Naive thymus-derived CD8-positive, alpha-beta T cell (primary cell): ENCODE measurements at places on chromosomes 2 and 18. TPM values are rescaled to one million over a fixed set of nuclear protein-coding genes. Genes with fewer than 3 reads are reported as not detected.
A peak's percentile ranks its signal among the peaks of the same experiment; 100 is the strongest.

GRCh38 chr2:213703406-213704098 is 419.3 kb downstream of the SPAG16 start:
- H3K4me1 ChIP-seq = no peaks in the 10 kb centered on the region
- H3K27ac ChIP-seq = no peak overlapping the region
- no peak for DNase-seq

DNA sequence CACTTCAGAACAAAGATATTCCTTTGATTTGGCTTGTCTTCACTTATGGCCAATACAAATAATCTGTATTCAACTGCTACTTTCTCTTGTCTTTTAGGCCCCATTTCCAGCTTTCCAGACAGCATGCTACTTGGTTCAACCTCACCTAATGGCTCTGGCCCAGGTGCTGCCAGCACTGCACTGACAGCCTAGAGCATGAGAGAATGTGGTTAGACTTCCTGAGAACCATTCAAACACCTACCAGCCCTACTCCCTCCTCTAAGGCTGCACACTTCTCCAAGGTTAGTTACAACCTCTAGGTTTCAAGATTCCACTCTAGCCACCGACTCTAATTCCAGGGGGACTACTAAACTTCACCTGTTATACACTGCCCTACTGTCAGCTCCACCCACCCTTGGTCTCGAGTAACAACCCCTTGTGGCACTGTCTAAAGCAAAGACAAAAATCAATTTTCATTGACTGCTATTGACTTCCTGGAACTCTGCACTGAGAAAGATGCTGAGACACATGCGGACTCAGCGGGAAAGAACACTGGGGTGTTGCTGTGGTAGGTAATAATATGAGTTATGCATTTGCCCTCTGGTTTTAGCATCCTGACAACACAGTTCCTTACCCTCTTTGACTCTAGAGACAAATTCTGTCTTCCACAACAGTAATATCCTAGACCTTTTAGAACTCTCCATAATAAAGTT is 38.2 kb downstream of the PLEKHM3 start:
- DNase-seq = no peak
- peaks cover 8% of the 10 kb centered on the region for H3K4me1 ChIP-seq
- H3K36me3 ChIP-seq = no peaks in the 10 kb centered on the region
- no peak overlapping the region for H3K27ac ChIP-seq

DNA sequence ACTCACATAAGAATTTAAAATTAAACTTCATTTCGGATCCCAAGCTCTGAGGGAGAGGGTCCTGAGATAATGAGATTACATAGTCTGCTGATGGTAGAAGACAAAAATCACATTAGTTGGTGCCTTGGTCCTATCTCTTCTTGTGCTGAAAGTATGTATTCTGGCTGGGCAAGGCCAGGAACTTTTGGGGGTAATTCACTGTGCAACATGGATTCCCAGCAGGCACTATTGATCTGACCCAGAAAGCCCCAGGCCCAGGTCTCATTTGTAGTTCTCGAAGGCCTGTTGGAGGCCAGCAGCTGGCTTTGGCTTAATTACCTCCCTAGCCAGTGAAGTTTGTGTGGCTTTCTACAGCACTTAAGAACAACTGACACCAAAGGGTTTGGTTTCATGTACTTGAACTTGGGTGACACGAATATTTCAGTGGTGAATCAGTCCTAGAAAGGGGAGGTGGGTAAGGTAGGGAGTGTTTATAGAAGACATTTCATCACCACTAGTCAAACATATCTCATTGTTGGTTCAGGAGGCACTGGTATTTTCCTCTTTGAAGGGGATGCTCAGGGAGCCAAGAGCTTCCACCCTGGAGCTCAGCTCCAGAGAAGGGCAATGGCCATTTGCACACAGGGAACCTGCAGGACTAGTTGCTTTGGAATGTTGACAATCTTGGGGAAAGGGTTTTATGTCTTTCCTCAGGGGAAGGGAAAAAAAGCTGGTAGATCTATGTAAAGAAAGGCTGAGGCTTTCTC is 217.8 kb downstream of the OSR1 start:
- H3K4me3 ChIP-seq = no peak overlapping the region
- no peak for DNase-seq
- H3K27me3 ChIP-seq = no peaks in the 10 kb centered on the region
- H3K4me1 ChIP-seq = no peaks in the 10 kb centered on the region
- H3K27ac ChIP-seq = no peak overlapping the region
- H3K36me3 ChIP-seq = no peaks in the 10 kb centered on the region

The FAP gene
- not detected for total RNA-seq

DNA sequence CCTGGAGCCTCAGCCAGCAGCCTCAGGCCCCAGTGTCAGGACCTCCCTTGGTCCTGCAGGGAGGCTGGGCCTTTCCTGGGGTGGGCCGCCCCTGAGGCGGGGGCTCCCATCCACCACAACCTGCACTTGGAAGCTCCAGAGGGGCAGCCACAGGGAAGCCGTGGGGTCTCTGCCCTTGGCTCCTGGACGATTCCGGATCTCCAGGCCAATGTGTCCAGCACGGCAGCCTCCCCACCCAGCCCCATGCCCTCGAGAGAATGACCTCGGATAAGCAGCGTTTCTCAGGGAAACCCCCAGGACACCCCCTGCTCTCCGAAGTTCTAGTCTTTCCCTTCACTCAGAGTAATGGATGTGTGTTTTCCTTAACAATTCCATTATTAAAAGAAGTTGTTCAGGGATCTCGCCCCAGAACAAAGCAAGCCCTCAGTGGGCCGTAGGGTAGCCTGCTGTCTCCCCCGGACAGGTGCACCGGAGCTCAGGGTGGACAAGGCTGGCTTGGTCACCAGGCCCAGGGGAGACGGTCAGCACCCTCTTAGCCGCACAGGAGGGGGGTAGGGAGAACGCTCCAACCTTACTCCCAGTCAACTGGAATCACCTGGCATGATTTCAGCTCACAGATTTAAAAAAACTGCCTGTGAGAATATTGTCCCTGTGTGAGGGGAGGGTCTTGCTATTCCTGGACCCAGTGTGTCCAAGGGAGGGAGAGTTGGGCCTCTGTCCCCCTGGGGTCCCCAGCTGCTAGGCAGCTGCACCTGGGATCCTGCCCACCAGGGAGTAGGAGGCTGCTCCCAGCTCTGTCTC is 72.2 kb upstream of the OTOS start:
- H3K36me3 ChIP-seq = no peaks in the 10 kb centered on the region
- no peaks in the 10 kb centered on the region for H3K27me3 ChIP-seq
- no peak overlapping the region for H3K27ac ChIP-seq
- no peak overlapping the region for H3K4me3 ChIP-seq

The KLHL41 gene
- not detected for total RNA-seq

DNA sequence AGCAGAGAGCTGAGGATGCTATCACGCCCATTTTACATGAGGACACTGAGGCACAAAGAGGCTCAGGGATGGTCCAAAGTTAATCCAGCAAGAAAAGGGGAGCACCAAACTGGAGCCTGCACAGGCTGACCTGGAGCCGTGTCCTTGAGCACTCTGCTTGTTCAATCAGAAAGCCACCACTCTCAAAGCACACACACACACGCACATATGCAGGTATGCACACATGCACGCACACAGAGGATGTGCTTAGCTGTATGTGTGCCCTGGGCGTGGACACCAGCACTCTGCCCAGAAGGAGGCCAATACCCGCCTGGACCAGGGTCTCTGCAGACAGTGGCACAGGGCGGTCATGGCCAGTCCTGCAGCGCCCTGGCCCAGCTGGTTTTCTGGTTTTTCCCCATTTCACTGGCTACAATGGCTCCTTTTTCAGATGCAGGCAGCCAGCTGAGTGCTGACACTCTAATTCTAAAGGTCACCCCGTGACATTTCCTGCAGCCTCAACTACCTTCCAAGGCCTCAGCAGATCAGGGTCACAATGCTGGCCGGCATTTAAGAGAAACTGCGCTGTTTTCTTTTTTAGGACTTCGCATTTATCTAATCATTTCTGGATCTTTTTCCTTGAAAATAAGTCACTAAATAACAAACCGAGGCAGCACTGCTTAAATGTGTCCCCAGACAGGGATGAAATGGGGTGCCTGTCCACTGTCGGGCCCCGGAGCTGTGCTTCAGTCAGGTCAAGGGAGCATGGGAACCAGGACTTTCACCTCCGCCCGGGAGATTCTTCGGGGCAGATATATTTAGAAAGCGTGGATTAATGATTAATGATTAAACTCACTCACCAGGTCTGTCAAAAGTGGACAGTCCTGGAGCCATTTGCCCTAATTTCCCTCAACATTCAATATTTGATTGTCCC is 104.5 kb downstream of the HDAC4 start:
- peaks cover 81% of the 10 kb centered on the region for H3K4me1 ChIP-seq
- no peak for DNase-seq
- H3K36me3 ChIP-seq = no peaks in the 10 kb centered on the region
- H3K27ac ChIP-seq = peak overlapping the region; percentile 89

- no peak overlapping the region for H3K27ac ChIP-seq
- H3K4me1 ChIP-seq = no peaks in the 10 kb centered on the region
- H3K4me3 ChIP-seq = no peak overlapping the region
- no peaks in the 10 kb centered on the region for H3K36me3 ChIP-seq
Observed at GRCh38 chr2:202025816-202026215, 7.8 kb upstream of the FZD7 start.

The CFAP221 gene
- not detected for total RNA-seq

DNA sequence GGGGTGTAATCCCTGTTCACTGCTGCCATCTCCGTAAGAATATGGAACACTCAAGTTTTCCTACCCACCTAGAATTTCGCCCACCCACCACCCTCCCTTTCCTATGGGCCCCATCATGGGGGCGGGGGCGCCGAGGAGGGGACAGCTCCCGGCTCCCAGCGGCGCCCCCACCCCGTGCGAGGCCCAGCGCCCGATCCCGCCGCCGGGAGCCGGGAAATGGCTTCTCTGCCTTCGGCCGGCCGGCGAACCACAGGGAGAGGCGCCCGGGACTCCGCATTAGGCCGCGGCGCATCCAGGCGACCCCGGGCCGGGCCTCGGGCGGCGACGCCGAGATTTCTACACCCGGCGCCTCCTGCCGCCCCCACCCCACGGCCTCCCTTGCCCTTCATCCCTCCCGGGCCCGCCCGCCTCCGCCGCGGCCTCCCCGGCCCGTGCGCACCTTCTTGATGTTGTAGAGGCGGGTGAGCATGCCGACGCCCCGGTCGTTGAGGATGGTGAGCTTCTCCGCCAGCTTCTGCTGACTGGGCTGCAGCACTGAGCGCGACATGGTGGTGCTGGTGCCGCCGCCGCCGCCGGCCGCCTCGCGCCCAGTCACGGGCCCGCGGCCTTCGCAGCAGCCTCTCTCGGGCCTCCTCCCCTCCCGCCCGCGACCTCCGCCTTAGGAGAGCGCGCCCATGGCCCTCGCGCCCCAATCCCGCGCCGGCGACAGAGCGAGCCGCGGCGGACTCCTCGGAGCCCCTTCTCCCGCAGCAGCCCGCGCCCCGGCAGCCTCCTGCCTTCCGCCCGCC is 510 bp downstream of the NCKAP1 start:
- peak overlapping the region; percentile 68 for H3K4me3 ChIP-seq
- peak; percentile 6 for DNase-seq
- H3K36me3 ChIP-seq = no peaks in the 10 kb centered on the region
- H3K27ac ChIP-seq = no peak overlapping the region
